ENCODE measurements at places on chromosomes 3 and 15.

GRCh38 chr15:74828835-74829234, 2.4 kb downstream of the CPLX3 start:
- DNase-seq, result no peak

GRCh38 chr15:101679806-101680205, 27.6 kb upstream of the TM2D3 start:
- no peak for DNase-seq

DNA sequence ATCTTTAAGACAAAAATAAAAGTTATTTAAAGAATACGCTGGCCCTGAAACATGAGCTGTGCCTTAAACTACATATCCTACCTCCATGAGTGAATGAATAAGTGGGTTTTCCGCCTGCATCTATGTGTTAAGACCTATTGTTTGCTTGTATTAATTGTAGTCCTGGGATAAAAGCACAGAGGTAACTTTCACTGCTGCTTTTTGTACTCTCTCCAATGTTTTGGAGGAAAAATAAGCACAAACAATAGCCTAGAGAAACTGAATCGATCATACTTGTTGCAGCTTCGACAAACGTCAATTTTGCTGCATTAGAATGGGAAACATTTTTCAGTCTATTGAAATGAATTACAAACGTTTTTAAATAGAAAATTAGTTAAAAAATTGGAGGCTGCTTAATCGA, 1.3 kb upstream of the CTNNB1 start:
- DNase-seq, result no peak

DNA sequence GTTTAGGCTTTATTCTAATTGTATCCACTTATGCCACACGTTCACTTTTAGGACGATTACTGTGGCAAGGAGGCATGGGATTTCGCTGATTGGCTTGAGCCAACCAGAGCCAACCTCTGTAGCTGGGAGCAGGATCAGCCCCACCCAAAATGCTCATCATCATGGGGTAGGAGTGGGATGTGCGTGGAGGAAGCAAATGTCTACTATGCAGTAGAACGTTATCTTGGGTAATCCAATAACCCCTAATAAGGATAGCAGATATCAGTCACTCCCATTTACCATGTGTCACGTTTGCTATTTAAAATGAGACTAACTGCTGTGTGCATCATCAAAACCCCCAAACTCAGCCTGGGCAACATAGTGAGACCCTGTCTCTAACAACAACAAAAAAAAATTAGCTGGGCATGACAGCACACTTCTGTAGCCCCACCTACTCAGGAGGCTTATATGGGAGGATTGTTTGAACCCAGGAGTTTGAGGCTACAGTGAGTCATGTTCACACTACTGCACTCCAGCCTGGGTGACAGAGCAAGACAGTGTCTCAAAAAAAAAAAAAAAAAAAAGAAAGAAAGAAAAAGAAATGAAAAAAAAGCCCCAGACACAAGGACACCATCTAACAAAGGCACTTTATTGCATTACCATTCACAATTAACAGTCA, 17.8 kb upstream of the ITGB5 start:
- DNase-seq, result no peak

GRCh38 chr15:87816016-87816415, 440.5 kb downstream of the NTRK3 start:
- peak; percentile 17 for DNase-seq

GRCh38 chr15:60255390-60255789, 142.4 kb downstream of the ANXA2 start:
- no peak for DNase-seq

- DNase-seq, result peak; percentile 29
Observed at GRCh38 chr3:124700880-124701684, 29.2 kb upstream of the UMPS start.
